Mucosa of descending colon (tissue), 3 donors: ENCODE measurements at places on chromosomes 13 and 19. TPM values are rescaled to one million over a fixed set of nuclear protein-coding genes. Genes with fewer than 3 reads are reported as not detected.

ZNF44 gene
- total RNA-seq = 17.8 TPM

ZNF730 gene
- 0.60 TPM for total RNA-seq

ZNF490 gene
- 8.6 TPM for total RNA-seq

FXYD5 gene
- total RNA-seq = 9.1 TPM

- no peak for DNase-seq
Measured at GRCh38 chr13:82802528-82802927, 1079.7 kb downstream of the SLITRK1 start.

GRCh38 chr13:99312493-99312883 lies 5.3 kb upstream of the GPR183 start:
- peak; percentile 46 for DNase-seq

DNA sequence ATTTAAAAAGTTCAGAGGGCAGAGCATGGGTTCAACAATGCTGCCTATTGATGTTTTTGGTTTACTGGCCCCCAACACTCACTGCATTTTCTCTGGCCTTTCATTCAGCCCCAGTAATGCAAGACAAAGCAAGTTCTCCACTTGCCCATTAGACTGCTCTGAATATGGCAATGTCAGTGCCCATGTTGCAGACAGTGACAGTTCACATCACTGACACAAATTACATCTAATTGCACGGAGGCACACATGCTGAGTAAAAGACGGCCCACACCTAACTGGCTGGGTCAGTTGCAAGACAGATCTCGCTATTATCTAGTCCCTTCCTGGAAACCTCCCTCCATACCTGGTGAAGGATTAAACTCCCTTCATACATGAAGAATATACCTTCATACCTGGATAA lies 54.0 kb downstream of the ENOX1 start:
- DNase-seq = no peak

DNA sequence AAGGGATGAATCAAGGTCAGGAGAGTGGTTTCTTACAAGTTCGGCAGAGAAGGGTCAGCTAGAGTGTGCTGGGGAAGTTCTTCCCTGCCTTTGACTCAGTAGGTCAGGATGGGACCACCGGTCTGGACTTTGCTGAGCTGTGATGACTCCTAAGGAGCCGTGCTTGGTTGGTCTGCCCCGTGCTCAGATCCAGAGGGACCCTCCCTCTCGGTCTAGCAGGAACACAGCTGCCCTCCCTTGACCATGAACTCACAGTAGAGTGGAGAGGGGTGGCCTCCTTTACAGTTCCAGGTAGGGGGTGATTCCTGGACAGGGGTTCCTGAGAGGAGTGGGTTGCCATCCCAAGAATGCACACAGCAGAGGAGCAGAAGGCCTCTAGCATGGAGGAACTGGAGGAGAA lies 4.3 kb downstream of the RPS19 start:
- no peak for DNase-seq

DNA sequence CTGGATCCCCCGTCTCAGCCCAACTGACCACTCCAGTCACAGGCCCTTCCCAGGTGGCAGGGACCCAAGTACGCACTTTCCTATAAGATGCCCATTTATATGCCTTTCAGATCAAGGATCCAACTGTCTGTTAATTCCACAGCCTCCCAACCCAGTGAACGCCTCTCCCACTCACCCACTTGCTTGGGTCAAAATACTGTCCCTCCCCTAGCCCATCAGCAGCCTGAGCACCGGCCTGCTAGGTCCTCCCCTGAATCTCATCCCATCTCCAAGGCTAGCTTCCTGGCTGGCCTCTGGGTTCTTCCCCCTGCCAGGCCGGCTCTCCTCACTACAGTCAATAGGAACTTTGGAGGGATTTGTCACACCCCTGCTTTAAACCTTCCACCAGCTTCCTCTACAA lies 1.9 kb downstream of the UBE2S start:
- no peak for DNase-seq

GRCh38 chr19:33440241-33440640 lies 66.7 kb downstream of the CEBPG start:
- DNase-seq = no peak

ZNF575 gene
- 18.2 TPM for total RNA-seq

PGLYRP2 gene
- total RNA-seq = not detected

ZNF221 gene
- total RNA-seq = 1.9 TPM

DNA sequence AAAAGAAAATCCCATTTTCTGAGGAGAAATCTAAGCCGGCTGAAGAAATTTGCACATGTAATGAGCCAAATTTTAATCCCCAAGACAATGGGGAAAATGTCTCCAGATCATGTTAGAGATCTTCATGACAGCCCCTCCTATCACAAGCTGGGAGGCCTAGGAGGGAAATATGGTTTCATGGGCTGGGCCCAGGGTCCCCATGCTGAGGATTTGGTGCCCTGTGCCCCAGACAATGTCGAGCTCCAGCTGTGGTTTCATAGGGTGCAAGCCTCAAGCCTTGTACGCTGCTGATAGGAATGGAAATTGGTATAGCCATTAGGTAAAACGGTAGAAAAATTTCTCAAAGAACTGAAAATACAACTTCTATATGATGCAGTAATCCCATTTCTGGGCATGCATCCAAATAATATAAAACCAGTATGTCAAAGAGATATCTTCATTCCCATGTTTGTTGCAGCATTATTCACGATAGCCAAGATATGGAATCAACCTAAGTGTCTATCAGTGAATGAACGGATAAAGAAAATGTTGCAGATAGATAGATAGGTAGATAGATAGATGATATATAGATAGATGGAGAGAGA lies 19.3 kb upstream of the FREM2 start:
- no peak for DNase-seq

- peak; percentile 39 for DNase-seq
Measured at GRCh38 chr19:34259367-34260095, 5.2 kb downstream of the GARRE1 start.

FFAR3 gene
- 1.5 TPM for total RNA-seq
